ENCODE measurements at places on chromosomes 7 and 10.

GRCh38 chr7:9391221-9391620 is 957.8 kb downstream of the NXPH1 start:
- DNase-seq: no peak

- DNase-seq: no peak
Measured at GRCh38 chr7:49279891-49280290, 355.5 kb downstream of the CDC14C start.

- no peak for DNase-seq
Measured at GRCh38 chr7:1218541-1219165, 14.0 kb upstream of the UNCX start.

GRCh38 chr7:6646465-6646864 is 9.3 kb downstream of the ZNF316 start:
- DNase-seq: no peak

DNA sequence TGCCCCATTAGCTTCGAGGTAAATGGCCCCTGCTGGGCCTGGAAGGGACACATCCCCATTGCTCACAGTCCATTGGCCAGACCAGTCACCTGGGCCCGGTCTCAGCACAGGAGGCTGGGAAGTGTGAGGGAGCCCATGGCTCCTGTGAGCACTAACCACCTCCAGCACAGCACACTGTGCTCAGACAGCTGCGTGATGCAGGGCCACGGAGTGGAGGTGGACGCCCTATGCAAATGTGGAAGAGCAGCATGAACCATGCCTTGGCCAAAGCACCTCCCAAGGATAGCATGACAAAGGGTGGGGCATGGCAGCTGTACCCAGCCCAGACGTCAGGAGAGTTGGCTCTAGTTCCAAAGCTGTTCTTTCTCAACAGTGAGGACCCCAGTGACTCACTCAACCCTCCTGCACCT is 120.1 kb upstream of the ZMIZ1 start:
- DNase-seq: no peak

All from activated naive CD4-positive, alpha-beta T cell treated with Interleukin-2 at 50 U/mL for 16 hours (primary cell).